ENCODE measurements at places on chromosomes 16 and 17.

GRCh38 chr16:6265968-6266367 is 1066.7 kb upstream of the RBFOX1 start:
- DNase-seq: no peak

DNA sequence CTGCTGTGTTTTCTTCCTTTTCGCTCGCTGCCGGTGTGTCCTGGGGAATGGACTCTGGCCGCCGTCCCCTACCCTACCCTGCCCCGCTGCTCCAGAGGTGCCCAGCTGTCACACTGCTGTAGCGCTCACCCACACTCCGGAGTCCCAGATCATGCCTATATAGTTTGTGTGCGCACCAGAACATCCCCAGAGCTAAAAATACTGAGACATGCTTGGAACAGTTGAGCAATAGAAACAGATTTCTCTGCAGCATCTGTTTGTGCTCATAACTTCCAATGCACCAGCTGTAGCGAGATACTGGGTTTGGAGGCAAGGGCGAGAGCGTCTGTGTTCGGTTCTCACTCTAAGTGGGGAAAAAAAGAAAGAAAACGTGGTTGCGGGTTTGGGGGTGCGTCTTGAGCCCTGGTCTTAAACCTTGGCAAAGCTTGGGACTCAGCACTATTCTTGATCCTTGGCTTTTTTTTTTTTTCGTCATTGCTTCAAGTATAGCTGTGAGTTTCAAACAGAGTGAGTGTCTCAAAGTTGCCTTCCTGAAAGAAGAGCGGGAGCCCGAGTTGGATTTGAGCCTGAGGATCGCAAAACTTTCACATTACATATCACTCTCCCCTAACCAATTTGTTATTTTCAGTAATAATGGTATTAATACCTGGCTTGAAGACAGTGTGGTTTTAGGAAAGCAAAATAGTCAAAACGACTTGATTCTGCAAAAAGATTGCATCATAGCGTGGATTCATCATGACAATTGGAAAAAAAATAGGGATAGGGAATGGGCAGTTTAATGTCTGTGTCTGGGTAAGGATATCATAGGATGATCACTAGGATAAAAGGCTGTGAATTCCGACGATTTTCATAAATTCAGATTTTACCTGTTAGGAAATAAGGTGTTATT is 621 bp downstream of the KCNJ2 start:
- DNase-seq: peak; percentile 39

DNA sequence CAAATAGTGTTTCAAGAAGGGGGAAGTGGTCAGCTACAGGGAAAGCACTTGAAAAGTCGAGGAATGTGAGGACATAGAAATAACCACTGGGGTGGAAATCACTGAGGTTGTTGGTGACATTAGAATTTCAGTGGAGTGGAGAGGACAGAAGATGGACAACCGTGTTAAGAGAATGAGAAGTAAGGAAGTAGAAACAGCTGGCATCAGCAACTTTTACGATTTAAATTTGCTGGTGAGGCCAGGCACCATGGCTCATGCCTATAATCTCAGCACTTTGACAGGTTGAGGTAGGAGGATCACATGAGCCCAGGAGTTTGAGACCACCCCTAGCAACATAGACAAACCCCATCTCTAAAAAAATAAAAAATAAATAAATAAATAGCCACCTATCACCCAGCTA is 83.2 kb upstream of the PSMD7 start:
- no peak for DNase-seq

DNA sequence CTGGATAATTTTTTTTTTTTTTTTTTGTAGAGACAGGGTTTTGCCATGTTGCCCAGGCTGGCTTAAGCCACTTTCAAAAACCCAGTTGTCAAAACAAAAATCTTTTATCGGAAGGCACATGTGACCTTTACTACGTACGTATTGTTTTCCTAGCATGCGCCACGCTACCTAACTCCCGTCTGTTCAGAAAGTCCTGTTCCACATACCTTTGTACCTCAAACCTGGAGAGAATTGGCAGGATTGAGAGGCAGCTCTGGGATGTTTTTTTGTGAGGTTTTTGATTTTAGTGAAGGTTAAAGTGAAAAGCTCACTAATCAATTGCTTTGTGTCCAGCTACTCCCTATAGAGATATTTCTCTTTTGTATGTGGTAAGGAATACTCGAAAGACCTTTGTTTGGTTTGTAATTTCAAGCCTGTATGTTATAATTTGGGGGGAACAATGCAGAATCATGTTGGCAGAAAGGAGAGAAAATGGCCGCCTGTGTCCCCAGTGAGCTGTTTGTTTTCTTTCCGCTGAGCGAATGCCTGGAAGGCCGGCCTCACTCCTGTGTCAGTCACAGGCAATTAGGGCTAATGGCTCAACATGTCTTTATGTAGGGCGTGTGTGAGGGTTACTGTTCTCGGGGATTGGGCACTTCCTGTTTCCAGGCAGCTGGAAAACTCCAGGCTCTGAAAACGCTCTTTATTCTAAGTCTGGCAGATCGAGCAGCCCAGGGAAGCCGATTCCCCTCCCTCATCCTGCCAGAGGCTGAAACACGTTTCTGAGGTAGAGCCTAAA is 60.8 kb upstream of the CLEC18A start:
- peak; percentile 73 for DNase-seq

DNA sequence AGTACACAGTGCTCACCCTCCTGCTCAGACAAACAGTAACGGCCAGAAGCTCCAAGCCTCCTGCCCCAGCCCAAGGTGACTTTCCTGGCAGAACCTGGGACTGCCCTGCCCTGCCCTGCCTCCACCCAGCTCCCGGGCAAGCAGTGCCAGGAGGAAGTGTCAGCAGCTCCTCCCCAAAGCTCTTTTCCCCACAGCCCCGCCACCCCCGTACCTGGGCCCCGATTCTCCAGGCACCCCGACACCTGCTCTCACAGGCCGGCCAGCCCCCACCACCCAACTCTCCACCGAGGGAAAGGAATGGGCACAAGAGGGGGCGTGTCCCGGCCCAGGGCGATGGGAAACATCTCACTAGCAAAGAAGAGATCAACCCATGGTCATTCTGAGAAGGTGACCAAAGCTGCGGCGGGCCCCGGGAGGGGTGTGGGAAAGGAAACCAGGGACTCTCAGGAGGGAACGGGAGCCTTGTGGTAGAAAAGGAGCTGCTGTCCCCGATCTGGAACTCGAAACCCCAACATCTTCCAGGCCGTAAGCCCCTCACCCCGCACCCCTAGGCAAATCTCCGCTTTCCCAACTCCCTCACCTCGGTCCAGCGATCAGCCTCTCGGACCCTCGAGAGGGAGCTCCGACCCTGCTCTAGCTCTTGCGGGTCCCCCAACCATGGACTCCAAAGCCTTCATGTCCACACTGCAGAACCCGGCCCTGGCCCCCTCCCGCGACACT is 1.2 kb downstream of the BCAR1 start:
- peak; percentile 43 for DNase-seq

DNA sequence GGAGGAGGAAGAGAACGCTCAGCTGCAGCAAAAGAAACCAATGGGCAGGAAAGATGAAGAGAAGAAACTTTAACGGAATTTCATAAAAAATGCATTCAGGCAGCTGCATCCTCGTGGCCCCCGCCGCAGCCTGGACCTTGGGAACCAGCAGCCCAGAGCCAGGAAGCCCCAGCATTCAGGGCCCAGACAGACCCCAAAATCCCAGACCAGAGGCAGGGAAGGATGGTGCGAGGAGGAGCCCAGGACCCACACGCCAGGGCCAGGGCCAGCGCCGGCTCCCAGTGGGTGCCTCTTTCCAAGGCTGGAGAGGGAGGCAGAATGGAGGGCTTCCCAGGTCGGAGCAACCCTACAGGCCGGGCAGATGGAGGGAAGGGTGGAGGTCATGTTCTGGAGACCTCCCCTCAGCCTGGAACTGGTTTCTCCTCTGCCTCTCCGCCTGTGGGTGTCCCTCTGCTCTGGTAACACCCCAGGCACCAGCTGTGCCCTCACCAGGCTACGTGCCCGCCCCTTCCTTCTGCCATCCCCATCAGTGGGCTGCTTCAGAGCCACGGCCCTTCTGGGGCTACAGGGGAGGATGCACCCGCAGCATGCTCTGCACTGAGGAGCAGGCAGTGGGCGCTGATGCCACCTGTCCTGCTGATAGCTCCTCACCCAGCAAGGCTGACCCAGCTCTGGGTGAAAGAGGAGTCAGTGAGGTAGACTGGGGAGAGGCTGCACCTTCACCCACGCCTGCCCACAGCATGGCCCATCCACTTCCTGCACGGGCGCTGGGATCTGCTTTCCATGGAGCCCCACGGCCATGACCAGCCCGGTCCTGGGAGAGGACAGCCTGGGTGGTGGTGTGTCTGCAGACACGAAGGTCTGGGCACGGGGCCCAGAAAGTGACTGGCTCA is 1.2 kb upstream of the MIF4GD start:
- peak; percentile 78 for DNase-seq

- DNase-seq: peak; percentile 5
Observed at GRCh38 chr16:57571098-57571497, 28.7 kb downstream of the ADGRG5 start.

- no peak for DNase-seq
Observed at GRCh38 chr17:76714336-76714735, 3.6 kb upstream of the MXRA7 start.

DNA sequence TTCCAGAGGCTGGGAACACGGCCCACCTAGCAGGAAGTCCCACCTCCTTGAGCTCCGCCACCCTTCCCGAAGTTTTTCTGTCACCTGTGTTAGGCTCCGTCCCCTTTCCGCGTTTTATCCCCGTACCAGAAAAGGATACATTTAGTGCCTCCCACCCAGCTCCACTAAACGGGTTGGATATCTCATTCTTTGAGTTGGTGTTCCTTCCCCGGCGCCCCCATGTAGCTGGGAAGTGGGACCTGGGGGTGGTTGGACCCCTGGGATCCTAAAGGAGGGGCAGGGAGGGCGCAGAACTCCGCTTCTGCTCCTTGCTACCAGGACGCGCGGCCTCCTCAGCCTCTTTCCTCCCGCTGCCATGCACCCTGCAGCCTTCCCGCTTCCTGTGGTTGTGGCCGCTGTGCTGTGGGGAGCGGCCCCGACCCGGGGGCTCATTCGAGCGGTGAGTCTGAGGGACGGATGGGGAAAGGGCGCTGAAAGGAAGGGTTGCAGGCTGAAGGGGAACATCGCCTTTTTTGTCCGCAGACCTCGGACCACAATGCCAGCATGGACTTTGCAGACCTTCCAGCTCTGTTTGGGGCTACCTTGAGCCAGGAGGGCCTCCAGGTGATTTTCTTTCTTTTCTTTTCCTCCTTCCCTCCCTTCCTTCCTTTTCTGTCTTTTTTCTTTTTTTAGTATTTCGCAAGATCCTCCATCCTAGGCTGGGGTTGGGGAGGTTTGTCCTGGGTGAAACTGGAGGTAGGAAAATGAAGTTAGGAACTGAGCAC is 669 bp downstream of the RNF167 start:
- DNase-seq: peak; percentile 77

DNA sequence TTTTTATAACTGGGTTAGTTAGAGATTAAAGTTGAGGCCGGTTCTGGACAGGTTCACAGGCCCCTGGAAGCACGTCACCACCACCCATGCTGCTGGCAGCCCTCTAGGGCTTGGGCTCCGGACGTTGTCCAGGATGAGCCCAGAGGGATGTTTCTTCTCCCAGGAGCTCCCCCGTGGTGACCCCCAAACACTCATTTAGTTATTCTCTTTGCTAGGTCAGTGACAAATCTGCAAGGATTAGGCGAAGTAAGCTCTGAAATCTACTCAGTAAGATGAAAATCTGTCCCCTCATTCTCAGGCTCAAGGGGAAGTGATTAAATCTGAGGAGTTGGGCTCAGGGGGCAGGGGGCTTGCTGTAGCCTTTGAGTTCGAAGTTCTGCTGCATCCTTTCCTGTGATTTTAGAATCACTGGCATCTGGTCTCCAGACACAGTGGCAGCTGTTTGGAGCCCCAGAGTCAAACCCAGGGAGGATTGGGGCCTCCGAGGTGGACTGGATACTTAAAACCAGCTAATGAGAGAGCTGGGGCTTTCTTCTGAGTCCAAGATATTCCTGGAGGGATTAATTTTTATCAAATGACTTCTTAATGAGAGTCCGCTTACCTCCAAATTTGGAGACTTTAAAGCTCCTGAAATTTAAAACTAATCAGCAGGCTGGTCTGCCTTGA is 49.2 kb upstream of the HS3ST2 start:
- no peak for DNase-seq

GRCh38 chr17:77899498-77899897 is 59.0 kb upstream of the TNRC6C start:
- no peak for DNase-seq

GRCh38 chr17:4124999-4125398 is 17.8 kb downstream of the ZZEF1 start:
- no peak for DNase-seq

DNA sequence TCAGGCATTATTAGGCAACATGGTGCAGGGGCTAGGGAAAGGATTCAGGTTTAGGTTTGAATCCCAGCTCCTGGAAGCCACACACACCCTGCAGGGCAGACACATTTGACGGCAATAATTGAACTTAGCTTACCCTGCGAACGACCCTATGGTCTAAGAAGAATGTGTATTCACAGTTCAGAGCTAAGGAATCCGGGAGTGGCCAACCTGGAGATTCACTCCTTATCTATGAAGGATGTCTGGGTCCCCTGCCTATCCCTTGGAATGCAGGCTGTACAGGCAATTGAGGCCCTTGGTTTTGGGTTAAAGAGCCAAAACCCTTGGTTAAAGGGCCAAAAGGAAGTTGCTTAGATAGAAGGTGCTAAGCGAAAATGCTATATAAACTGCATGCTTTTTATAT is 2.9 kb upstream of the SYT17 start:
- DNase-seq: no peak

GRCh38 chr17:78601577-78602190 is 24.5 kb upstream of the DNAH17 start:
- DNase-seq: no peak

DNA sequence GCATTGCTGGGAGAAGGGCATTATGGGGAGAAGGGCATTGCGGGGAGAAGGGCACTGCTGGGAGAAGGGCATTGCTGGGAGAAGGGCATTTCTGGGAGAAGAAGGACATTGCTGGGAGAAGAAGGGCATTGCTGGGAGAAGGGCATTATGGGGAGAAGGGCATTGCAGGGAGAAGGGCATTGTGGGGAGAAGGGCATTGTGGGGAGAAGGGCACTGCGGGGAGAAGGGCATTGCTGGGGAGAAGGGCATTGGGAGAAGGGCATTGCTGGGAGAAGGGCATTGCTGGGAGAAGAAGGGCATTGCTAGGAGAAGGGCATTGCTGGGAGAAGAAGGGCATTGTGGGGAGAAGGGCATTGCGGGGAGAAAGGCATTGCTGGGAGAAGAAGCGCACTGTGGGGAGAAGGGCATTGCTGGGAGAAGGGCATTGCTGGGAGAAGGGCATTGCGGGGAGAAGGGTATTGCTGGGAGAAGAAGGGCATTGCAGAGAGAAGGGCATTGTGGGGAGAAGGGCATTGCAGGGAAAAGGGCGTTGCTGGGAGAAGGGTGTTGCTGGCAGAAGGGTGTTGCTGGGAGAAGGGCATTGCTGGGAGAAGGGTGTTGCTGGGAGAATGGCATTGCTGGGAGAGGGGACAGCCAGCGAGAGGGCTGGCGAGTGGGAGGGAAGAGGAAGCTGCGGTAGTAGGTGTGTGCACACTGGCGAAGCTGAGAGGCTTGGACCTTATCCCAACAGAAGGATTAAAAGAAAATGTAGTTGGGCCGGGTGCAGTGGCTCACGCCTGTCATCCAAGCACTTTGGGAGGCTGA is 4.6 kb upstream of the PYDC1 start:
- no peak for DNase-seq

GRCh38 chr17:77215281-77215680 is 74.5 kb downstream of the SEC14L1 start:
- DNase-seq: no peak

Measured in AG20443 (cell line).